ENCODE measurements at places on chromosomes 5 and 9. TPM values are rescaled to one million over a fixed set of nuclear protein-coding genes. Genes with fewer than 3 reads are reported as not detected.

Gene FCN1
- total RNA-seq, result not detected

Gene SLC34A1
- total RNA-seq, result not detected

Gene NEURL1B
- 11.7 TPM for total RNA-seq

Gene CAMSAP1
- 64.4 TPM for total RNA-seq

Gene AK6
- 28.0 TPM for total RNA-seq

Gene UHRF2
- 61.2 TPM for total RNA-seq

Gene SMIM33
- total RNA-seq, result not detected

- DNase-seq, result no peak
Measured at GRCh38 chr9:118785456-118785855, 583.8 kb downstream of the BRINP1 start.

DNA sequence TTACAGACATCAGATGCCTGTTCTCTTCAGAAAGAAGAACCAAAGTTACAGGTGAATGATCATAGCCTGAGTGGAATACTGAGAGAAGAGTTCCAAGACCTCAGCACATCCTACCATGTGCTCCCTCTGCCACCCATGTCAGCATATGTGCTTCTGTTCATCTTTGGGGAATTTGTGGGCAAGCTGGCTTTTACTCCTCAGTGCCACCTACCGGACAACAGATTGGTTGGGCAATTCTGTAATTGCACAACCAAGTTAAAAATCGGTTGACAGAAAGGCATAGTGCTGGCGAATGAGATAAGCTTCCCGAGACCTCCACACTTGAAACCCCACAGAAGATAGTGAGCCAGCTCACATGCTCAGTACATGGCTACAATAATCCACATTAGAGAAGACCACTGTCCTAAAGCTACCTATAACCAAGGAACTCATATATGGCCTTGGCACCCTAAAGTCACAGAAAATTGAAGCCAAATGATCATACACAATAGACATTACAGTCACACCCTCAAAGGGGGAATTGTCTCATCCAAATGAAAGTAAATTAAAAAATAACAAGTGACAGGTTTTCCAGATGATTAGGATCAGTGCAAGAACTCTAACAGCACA lies 1238.0 kb upstream of the NUDT12 start:
- no peak for DNase-seq

DNA sequence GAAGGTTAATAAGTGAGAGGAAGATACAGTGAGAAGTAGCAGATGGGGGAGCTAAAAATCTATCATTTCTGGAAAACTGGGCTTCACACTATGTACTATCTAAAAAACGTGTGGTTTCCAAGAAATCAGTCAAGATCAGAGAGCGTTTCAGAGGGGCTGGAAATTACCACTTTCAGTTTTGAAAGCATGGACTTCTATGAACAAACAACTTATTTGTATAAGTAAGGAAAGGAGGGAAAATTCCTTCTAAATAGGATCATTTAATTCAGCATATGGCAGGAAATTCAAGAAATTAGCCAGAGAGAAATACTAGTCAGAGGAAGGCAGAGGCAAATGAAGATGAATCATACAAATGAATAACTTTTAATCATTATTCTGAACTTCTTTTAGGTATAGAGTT lies 11.3 kb downstream of the TNC start:
- no peak for DNase-seq

DNA sequence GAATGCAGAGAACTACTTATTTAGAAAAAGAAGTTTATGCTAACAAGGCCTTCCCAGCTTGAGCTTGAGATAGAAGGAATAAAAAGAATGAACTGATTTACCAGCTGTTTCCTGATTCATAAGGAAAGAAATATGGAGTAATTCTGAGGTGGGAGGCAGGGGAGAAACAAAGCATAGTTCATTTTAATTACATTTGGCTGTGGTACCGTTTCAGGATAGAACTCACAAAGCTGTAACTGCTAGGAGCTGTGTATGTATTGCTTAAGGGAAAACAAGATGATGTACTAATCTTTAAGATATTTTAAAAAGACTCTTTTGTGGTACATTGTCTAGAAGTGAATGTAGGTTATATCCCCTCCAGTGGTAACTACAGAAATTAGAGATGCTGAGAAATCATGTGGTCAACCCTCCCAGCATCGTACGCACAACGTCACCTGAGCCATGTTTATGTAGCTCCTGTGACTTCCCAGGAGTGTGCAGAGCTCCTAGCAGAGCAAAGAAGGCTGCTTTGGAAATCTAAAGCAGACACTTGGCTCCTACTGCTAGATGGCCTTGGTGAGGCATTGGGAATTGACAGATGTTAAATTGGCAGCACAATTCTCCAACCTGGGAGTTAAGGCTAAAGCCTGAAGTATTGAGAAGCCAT lies 208.3 kb upstream of the VLDLR start:
- no peak for DNase-seq

GRCh38 chr5:40578501-40579451 lies 100.9 kb upstream of the PTGER4 start:
- DNase-seq, result no peak

GRCh38 chr9:128285033-128285784 lies 9.1 kb downstream of the SWI5 start:
- no peak for DNase-seq

DNA sequence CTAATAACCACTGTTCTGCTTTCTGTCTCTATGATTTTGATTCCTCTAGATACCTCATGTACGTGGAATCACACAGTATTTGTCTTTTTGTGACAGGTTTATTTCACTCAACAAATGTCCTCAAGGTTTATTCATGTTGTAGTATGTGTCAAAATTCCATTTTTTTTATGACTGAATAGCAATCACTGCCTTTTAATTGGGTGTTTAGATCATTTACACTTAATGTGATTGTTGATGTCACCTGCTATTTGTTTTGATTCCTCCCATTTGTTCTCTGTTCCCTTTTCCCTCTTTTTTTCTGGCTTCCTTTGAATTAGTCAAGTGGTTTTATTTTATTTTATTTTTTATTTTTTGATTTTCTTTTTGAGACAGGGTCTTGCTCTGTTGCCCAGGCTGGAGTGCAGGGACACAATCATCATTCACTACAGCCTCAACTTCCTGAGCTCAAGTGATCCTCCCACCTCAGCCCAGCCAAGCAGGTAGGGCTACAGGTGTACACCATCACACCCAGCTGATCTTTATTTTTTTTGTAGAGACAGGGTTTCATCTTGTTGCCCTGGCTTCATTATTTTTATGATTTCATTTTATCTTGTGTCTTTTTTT lies 41.6 kb downstream of the LHX3 start:
- no peak for DNase-seq

Measured in mesothelial cell of epicardium (in vitro differentiated cells).